ENCODE measurements at places on chromosomes 11 and 22.

DNA sequence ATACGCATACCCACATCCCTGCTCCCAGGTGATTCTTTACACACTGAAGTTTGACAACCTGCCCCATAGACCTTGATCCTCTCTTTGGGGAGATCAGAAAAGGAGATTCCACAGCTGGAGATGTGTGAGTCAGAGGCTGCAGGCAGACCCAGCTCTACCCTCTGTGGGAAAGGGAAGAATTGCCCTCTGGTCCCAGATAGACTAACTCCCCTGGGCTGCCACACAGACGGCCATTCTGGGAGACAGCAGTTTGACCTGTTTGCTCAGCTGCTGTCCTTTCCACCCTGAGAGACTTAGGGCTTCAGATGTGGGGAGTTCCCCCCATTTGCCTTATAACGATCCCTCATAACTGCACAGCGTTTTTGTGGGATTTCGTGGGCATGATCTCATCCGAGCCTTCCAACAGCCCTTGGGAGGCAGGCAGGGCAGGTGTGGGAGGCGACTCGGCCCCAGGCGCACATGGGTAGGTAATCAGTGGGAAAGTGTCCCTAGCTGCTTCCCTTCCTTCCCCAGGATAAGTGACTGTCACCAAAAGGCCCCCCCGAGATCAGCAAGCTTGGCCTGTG is 14.1 kb downstream of the FAM83F start:
- no peak for DNase-seq

DNA sequence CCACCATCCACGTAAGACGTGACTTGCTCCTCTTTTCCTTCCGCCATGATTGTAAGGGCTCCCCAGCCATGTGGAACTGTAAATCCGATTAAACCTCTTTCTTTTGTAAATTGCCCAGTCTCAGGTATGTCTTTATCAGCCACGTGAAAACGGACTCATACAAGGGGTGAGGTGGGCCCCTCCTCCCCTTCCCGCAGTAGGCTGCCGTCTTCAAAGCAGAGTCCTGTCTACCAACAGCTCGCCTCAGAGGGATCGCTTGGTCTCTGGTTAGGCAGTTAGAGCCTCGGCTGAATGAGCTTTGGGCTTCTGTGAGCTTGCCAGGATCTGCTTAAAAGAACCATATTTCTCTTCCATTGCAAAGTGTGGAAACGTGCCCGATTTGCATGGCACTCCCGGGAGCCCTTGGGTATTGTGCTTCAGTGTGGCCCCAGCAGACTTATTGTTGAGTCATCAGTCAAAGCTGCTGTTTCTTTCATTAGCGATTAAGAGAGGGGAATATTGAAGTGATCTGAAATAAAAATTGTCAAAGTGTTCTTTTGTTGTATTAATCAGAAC is 338.3 kb downstream of the TBC1D22A start:
- DNase-seq = no peak

- DNase-seq = no peak
These were observed 95.3 kb upstream of the RCN1 start for GRCh38 chr11:31995525-31996094.

GRCh38 chr22:42001121-42001520 is 2.5 kb downstream of the WBP2NL start:
- no peak for DNase-seq

- no peak for DNase-seq
These were observed 58.7 kb downstream of the CTTN start for GRCh38 chr11:70456921-70457532.

DNA sequence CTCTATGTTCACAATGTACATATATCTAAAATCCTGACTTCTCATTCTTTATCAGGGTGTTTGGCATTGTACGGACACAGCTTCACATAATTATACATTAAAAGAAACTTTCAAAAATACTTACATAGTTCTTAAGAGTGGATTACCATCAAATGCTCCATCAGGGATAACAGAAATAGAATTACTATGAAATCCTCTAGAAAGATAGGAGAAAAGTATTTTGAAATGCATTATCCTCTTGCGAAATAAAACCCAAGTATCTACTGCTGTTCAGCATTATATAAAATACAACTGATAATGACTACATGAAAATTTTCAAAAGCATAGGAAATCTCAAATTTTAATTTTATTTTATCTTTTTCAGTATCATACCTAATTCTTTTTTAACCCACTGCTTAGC is 17.8 kb upstream of the CCDC34 start:
- no peak for DNase-seq

- no peak for DNase-seq
These were observed 266.7 kb upstream of the C11orf87 start for GRCh38 chr11:109155291-109155690.

DNA sequence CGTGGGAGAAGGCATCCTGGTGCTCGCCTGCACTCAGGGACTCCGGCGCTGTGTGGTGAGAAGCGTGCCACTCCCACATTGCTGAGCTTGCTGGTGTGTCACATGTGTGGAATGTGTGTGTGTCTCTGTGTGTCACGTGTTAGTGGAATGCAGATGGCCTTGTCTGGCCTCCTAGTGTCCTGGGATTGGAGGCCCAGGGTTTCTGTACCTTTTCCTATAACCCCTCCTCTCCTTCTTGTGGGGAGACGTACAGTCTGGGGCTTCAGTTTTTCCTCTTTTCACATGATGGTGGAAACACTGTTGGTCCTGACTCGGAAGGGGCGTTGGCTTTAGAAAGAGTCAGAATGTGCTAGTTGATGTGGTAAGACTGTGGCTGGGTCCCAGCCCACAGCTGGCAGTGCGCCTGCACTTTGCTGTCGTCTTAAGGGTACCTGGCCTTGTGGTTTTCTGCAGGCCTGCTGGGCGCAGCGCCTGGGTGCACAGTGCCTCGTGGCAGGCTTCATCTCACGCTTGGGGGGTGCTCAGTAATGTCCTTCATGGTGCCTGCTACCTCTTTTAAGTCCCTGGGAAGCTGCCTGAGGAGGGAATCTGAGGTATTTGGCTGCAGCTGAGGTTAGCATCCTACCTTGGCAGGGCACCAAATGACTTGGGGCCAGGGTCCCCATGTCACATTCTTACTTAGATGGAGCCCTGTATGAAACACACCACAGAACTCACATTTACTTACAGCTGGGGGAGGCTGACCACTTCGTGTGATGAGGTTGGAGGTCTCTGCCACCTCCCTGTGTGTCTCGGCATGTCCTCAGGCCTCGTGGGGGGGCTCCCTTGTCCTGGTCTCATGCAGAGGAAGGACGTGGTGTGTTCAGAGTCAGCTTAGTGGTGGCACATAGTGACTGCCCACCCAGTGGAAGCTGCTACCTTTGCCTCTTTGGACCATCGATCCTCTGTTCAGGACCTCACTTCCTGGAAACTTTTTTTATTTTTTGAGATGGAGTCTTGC is 61.9 kb downstream of the MED15 start:
- DNase-seq = no peak

- peak; percentile 33 for DNase-seq
These were observed 4.6 kb upstream of the GALR3 start for GRCh38 chr22:37818409-37819104.

GRCh38 chr11:119041821-119042514 is 11.3 kb upstream of the SLC37A4 start:
- DNase-seq = no peak

GRCh38 chr11:46309814-46310259 is 32.4 kb downstream of the CREB3L1 start:
- no peak for DNase-seq

Data from NCI-H1092 (cell line).